Pancreas (tissue), 10 donors: ENCODE measurements at places on chromosomes 3 and 15. TPM values are rescaled to one million over a fixed set of nuclear protein-coding genes. Genes with fewer than 3 reads are reported as not detected.

DNA sequence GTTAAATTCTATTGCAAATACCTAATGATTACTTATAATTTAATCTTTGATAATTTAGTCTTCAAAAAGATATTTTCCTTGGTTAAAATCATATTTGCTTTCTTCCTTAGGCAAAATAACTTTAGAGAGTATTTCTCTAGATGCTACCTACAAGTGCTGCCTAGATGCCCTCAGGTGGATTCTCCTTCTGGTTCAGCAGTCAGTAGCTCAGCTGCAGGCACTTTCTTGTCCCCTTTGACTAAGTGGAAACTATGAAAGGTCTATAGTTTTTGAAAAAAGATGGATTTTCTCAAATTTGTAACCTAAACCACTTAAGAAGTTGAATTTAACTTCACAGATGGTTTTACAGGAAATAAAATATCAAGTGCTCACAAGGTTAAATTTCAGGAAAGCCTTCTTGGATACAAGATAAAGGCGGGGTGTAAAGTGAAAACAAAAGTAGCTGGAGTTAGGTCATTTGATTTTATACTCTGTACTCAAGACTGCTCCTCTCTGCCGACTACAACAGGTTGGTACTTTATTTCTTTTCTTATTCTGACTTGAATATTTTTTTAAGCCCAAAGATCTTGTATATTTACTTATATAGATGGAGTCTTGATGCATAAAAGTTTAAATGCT, at the start of gene ACKR4:
Gene ACKR4, plus strand, starts transcription at position 455 of the 618 bp plus-strand sequence. CDS start 3,128 bp downstream, outside the sequence.
- no peak within 1 kb of the TSS for H3K27ac ChIP-seq
- peaks cover 9% of the 10 kb centered on the region for H3K4me1 ChIP-seq
- no peak for DNase-seq
- no peak within 1 kb of the TSS for H3K4me3 ChIP-seq
- no peaks in the 10 kb centered on the region for H3K27me3 ChIP-seq

DNA sequence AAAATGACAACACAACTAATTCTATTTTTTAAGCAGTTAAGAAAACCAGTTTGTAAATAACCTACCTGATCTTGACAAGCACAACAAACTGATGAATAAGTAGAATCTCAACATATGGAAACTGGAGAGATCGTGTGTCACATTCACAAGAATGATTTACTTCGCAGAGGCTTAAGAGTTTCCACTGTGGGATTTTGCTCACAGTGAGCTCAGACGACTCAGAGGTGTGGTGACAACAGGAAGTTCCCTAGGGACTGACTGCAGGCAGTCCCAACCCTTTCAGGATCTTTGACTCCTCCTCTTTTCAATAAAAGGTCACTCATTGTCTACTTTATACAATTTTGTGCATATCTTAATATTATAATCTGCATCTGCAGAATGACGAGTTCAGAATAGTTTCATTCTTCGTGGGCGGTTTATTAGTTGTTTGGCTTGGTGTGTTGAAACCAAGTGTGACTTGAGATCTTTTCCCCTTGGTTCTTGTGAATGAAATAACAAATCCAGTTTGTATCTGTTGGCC, at the start of gene LIPH:
Gene LIPH, minus strand, starts transcription at position 231 of the 520 bp plus-strand sequence. Its CDS starts 117 bp downstream, at position 114.
- no peak for DNase-seq
- H3K36me3 ChIP-seq, result no peaks in the 10 kb centered on the region
- peaks cover 11% of the 10 kb centered on the region for H3K4me1 ChIP-seq

DNA sequence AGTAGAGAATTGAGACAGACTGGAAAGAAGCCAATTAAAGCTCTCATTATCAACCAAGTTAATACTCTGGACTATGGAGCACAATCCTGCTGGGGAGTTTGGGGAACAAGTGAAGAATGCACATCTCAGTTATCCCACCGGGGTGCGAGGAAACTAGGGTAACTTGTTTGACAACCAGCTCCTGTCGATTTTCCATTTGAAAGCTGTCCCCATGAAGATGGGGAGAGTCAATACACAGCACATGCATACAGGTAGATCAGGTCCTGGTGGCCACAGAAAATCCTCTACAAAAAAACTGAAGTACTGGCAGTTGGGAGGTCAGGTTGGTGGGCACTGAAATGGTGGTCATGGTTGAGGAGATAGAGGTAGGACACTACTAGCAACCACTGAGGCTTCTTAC, 25.7 kb upstream of the GRAMD1C start:
- H3K4me3 ChIP-seq, result no peak overlapping the region
- no peak overlapping the region for H3K27ac ChIP-seq
- H3K27me3 ChIP-seq, result no peaks in the 10 kb centered on the region
- H3K36me3 ChIP-seq, result no peaks in the 10 kb centered on the region

GRCh38 chr3:116614795-116615362, 94.7 kb upstream of the TUSC7 start:
- no peaks in the 10 kb centered on the region for H3K4me1 ChIP-seq
- H3K4me3 ChIP-seq, result no peak overlapping the region
- no peak overlapping the region for H3K27ac ChIP-seq

GRCh38 chr3:56137415-56137814, 330.9 kb downstream of the ERC2 start:
- H3K27ac ChIP-seq, result no peak overlapping the region
- DNase-seq, result no peak
- H3K27me3 ChIP-seq, result no peaks in the 10 kb centered on the region
- H3K4me3 ChIP-seq, result no peak overlapping the region

GRCh38 chr15:63408524-63408923, 26.9 kb upstream of the CA12 start:
- no peak for DNase-seq
- H3K36me3 ChIP-seq, result no peaks in the 10 kb centered on the region
- no peak overlapping the region for H3K27ac ChIP-seq

GRCh38 chr3:103437883-103438282, 1003.1 kb downstream of the ZPLD1 start:
- H3K36me3 ChIP-seq, result no peaks in the 10 kb centered on the region
- H3K4me3 ChIP-seq, result no peak overlapping the region
- H3K4me1 ChIP-seq, result no peaks in the 10 kb centered on the region
- DNase-seq, result no peak
- H3K27me3 ChIP-seq, result no peaks in the 10 kb centered on the region

DNA sequence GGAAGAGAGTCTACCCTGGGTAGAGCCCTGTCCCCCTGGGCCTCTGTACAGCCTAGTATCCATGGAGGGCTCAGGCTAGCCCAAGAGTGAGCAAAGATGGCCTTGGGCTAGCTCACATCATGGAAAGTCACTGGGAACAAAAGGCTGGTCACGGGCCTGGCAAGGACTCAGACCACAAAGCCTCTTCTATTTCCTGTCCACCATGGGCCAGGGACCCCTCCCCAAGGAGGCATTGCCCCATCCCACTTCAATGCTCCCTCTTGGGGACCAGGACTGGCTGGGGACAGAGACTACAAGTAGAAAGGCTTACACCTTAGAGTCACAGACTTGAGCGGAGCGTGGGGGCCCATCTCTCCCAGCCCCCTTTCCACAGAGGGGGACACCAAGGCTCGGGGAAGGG, 16.9 kb downstream of the DUSP7 start:
- DNase-seq, result peak; percentile 7
- H3K27ac ChIP-seq, result peak overlapping the region; percentile 61
- H3K36me3 ChIP-seq, result no peaks in the 10 kb centered on the region
- no peaks in the 10 kb centered on the region for H3K4me1 ChIP-seq
- H3K4me3 ChIP-seq, result no peak overlapping the region

- no peaks in the 10 kb centered on the region for H3K4me1 ChIP-seq
- H3K4me3 ChIP-seq, result no peak overlapping the region
- no peak overlapping the region for H3K27ac ChIP-seq
- DNase-seq, result no peak
- no peaks in the 10 kb centered on the region for H3K27me3 ChIP-seq
- H3K36me3 ChIP-seq, result peaks cover 34% of the 10 kb centered on the region
These were observed 113.7 kb downstream of the LRIG1 start for GRCh38 chr3:66386925-66387650.

ZBTB20 gene
- total RNA-seq, result 51.4 TPM

ITPKA gene
- 2.5 TPM for total RNA-seq

UBAP1L gene
- 1.5 TPM for total RNA-seq

MME gene
- total RNA-seq, result 0.78 TPM

BCL2A1 gene
- total RNA-seq, result 5.2 TPM

ZMYND10 gene
- 0.97 TPM for total RNA-seq

TRIP4 gene
- total RNA-seq, result 11.4 TPM
